ENCODE measurements at places on chromosomes 5 and 9.

GRCh38 chr5:59542851-59543820 lies 350.4 kb downstream of the PDE4D start:
- DNase-seq, result no peak

GRCh38 chr9:12276505-12276904 lies 416.7 kb upstream of the TYRP1 start:
- no peak for DNase-seq

DNA sequence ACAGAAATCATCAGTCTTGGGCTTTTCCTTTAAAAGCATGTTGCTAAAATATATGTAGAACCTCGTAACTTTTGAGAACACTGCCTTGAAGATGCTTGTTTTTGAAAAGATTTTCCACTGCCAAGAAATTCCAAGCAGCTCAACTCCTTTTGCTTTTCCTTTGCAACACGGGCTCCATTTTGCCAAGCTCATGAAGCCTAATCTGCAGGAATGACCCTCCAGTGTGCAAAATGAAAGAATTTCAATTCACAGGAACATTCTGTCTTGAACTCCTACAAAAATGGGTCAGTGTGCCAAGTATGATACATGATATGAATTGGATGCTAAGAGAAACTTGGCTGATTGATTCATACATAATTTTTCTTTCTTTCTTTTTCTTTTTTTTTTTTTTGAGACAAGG lies 35.4 kb upstream of the ERCC6L2 start:
- DNase-seq, result no peak

- DNase-seq, result no peak
Observed at GRCh38 chr5:115785381-115786065, 30.9 kb downstream of the CDO1 start.

- DNase-seq, result no peak
Observed at GRCh38 chr5:38011668-38012188, 171.9 kb upstream of the GDNF start.

- no peak for DNase-seq
Observed at GRCh38 chr5:141850786-141851185, 27.4 kb downstream of the PCDH1 start.

DNA sequence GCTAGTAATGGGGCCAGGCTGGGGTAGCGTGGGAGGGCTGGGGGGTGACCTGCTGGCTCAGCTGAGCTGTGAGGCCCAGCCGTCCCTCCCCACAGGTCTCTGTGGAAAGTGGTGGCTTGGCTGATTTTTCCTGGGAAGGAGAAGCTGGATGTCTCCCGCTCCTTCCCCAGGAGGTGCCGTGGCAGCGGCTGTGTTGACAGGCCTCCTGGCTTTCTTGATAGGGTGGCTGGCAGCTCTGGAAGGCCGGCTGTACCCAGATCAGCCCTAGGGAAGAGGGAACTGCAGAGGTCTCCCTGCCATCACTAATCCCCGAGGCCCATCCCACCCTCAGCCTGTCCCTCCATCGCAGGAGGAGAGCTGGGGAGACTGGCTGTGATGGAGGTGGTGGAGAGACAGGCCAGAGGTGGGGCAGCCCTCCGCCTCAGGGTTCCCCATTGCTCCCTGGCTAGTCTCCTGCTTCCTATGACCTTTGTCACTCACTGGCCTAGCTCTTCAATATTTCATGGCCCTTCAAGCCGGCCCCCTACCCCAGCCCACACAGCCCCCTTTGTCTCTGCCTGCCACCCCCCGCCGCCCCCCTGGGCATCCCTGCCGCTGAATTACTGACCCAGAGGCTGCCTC lies 6.8 kb downstream of the CXXC5 start:
- no peak for DNase-seq

GRCh38 chr9:123389070-123389469 lies 33.1 kb downstream of the CRB2 start:
- no peak for DNase-seq

DNA sequence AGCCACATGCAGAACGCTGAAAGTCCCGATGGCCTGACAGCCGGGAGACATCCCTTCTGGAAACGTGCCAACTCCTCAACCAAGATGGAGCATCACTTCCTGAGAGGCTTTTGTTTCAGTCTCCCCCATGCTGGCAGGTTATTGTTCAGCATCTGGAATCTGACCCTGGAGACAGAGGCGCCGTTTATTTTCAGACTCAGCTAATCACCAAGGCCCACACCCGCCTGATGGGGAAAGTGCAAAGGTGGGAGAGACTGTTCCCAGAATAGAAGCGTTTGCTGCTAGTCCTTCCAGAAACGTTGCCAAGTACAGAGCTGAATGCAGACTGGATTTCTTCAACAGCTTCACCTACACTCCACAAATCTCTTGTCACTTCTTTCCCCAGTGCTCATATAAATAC lies 41.8 kb upstream of the S1PR3 start:
- no peak for DNase-seq

DNA sequence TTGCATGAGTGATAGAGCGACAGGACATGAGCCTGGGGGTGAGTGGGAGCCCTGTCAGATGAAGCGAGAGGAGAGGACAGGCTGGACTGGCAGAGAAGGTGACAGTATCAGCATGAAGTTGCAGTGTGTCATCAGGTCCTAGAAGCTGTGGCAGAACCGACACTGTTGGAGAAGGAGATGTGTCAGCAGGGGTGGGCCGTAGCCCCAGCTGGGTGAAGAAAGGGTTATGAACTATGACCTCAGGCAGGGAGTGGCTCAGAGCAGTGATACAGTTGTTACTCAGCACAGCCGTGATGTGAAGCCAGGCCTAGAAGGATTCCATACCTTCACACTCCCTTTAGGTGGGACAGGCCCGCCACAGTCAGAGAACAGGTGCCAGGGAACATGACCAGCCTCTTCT lies 7.6 kb downstream of the PCYOX1L start:
- no peak for DNase-seq

DNA sequence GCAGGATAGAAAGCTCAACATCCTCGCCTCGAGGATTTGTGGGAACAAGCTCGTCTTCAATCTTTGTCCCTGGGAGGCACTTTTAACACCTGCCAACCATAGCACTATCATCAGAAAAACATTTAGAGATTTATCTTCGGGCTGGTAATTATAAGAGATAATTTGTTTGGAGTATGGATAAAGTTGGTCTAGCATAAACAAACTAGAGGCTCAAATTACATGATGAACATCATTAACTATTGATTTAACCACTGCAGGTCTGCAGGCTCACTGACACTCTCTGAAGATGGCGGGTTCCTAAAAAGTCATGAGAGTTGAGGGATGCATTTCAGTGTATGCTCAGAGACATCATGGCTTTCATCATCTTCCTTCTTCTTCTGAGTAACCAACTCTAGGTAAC lies 25.8 kb upstream of the PCA3 start:
- no peak for DNase-seq

- no peak for DNase-seq
Observed at GRCh38 chr5:139342423-139342723, 719 bp downstream of the PAIP2 start.

GRCh38 chr5:61677220-61677619 lies 345.2 kb downstream of the ZSWIM6 start:
- no peak for DNase-seq

DNA sequence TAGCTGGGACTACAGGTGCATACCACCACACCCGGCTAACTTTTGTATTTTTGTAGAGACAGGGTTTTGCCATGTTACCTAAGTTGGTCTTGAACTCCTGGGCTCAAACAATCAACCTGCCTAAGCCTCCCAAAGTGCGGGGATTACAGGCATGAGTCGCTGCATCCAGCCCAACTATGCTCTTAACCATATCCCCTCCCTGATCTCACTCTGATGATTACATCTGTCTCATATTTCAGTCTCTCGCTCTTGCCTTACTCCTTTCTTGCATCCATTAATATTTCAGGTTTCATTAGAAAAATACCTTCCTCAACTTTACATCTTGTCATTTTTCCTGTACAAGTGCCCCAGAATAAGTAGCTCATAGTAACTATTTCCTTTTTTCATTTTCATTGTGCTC lies 61.0 kb upstream of the BASP1 start:
- DNase-seq, result no peak

DNA sequence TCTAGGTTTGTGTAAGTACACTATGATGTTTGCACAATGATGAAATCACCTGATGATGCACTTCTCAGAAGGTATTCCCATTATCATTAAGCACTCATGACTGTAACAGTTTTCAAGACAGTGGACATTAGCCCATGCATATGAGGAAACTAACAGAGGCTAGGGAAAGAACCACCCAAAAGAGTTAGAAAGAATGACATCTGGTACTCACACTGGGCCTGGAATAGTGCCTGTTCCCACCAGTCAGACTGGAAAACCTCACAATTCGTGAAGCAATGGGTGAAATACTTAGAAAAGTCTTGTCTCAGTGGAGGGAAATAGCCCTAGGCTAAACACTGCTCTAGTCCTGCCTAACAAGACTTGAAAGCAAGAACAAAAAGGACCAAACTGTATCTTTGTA lies 117.4 kb upstream of the GDNF start:
- no peak for DNase-seq

GRCh38 chr5:135571066-135571609 lies 7.7 kb downstream of the CXCL14 start:
- no peak for DNase-seq

DNA sequence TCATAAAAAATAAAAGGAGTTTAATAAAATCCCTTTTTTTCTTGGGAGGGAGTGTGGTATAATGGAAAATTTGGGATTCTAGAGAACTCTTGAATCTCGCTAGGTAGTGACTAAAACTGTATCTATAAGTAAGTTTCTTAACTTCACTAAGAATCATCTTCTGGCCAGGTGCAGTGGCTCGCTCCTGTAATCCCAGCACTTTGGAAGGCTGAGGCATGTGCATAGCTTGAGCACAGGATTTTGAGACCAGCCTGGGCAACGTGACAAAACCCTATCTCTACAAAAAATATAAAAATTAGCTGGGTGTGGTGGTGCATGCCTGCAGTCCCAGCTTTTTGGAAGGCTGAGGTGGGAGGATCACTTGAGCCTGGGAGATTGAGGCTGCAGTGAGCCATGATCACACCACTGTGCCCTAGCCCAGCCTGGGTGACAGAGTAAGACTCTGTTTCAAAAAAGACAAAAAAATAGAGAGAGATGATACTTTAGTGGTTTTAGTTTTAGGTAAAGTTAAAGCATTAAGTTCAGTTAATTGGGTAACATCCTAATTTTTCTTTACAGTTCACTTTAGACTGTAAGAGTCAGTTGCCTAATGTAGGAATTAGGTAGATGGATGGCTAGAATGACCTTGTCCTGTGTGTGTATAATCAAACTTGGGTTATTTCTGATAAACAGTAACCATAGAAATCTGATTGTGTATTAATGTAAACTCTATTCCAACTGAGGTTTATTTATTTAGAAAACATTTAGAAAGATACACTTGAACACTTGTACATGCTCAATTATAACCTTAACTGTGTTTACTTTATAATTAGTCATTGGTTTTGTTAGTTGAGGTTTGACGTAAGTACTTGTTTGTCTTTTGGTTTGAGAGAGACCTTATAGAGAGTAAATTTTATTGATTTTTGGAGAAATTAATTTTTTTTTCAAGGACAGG lies 17.8 kb downstream of the UNC13B start:
- no peak for DNase-seq

- DNase-seq, result no peak
Observed at GRCh38 chr5:159092972-159093371, 6.7 kb downstream of the EBF1 start.

DNA sequence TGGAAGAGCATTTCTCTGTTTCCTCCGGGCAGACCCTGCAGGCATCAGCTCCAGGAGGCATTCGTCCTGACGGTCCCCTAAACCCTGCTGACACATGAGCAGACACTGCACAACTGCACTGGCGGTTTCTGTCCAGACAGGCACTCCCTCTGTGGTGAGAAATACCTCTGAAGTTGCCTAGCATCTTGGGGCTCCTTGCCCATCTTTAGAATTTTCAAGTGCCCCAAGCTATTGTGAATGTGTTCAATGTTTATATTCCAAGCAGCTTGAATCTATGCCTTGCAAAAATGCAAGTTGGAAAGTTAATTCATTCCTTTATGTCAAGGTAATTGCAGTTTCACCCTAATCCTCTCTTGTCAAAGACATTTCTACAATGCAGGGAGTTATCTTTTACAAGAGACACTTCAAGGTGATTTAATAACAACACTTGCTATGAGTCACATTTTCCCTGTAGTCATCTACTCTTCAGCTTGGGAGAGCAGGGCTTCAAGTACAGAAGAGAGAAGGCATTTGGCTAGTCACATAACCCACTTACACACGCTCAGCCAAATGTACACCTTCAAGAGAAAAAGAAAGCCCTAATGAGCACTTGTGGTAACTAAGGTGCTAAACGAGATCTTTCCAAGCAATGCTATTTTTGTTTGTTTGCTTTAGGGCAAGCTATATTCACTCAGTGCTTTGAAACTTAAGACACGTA lies 302.5 kb downstream of the MLLT3 start:
- DNase-seq, result no peak

- DNase-seq, result no peak
Observed at GRCh38 chr9:131410044-131410491, 16.2 kb downstream of the PRRC2B start.

DNA sequence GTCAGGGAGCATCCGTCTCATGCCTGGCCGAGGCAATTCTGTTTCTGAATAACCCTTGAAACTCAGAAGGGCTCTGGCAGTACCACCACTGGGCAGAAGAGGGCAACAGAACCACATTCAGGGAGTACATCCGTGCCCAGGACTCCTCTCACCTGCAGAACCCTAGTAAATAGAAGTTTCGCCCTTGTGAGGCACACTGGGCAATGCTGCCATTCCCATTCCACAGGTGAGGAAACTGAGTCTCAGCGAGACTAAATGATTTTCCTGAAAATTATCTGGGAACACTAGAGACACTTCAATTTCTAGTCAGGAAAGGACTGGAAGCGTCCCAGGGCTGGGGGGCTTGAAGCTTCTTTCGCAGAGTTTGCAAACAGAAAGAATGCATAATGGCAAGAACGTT lies 74.7 kb downstream of the FGF1 start:
- no peak for DNase-seq

DNA sequence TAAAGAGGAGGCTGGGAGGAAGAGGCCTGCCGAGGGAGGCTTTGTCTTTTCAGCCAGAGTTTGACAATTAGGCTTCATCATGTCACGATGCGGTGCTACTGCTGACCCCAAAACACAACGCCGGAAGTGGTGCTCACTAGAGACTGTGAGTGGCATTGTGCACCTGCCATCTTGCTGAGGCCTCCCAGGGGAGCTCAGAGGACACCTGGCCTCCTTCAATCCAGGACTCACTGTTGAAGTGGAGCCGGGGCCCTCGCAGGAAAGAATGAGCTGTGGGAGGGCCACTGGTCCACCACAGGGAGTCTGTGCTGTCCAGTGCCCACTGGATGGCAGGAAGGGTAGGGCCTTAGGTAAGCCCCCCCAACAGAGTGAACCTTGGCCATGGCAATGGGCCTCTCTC lies 12.7 kb upstream of the SLC25A48 start:
- no peak for DNase-seq

Measured in cortex of kidney (tissue), 1 donor.